ENCODE measurements at places on chromosomes 2 and 18.

- no peak for DNase-seq
Measured at GRCh38 chr2:49270091-49270490, 115.8 kb upstream of the FSHR start.

DNA sequence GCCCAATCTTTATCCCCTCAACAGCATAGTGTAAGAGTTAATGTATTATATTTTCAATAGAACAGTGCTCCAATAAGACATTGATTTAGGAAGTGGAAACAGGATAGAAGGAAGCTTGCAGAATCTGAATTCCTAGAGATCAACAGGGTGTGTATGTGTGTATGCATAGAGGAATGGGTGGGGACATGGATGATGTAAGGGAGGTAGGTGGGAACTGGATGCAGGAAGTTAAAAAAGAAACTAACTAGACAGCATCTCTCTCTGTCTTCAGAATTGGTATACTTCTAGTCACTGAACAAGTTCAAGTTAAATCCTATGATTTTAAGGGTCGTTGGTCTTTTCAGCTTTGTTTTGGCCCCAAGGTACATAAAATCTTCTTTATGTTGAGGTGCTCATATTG, 196.6 kb downstream of the PMAIP1 start:
- DNase-seq: no peak

DNA sequence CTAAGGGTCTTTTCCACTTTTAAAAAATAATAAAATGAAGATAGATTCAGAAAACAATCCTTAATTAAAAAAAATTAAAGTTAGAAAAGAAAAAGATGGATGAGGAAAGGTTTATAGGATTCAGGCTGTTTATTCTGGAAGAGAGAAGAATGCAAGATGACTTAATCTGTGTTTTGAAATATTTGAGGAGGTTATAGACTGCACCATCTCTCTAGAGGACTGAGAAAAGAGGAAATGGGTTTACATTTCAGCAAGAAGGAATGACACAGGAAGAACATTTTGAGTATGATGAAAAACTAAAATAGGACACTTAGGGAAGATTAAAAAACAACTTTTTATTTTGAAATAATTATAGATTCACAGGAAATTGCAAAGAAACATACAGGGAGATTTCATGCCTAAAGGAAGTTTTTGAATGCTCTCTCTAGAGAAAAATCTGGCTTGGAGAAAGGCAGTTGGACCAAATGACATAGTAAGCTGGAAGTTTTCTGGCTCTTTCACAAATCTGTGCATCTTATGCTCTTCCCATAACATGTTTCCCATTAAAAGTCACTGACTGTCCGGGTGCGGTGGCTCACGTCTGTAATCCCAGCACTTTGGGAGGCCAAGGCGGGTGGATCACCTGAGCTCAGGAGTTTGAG, 75.0 kb downstream of the CERS6 start:
- DNase-seq: peak; percentile 64

GRCh38 chr2:237533668-237534161, 32.7 kb upstream of the PRLH start:
- DNase-seq: no peak

DNA sequence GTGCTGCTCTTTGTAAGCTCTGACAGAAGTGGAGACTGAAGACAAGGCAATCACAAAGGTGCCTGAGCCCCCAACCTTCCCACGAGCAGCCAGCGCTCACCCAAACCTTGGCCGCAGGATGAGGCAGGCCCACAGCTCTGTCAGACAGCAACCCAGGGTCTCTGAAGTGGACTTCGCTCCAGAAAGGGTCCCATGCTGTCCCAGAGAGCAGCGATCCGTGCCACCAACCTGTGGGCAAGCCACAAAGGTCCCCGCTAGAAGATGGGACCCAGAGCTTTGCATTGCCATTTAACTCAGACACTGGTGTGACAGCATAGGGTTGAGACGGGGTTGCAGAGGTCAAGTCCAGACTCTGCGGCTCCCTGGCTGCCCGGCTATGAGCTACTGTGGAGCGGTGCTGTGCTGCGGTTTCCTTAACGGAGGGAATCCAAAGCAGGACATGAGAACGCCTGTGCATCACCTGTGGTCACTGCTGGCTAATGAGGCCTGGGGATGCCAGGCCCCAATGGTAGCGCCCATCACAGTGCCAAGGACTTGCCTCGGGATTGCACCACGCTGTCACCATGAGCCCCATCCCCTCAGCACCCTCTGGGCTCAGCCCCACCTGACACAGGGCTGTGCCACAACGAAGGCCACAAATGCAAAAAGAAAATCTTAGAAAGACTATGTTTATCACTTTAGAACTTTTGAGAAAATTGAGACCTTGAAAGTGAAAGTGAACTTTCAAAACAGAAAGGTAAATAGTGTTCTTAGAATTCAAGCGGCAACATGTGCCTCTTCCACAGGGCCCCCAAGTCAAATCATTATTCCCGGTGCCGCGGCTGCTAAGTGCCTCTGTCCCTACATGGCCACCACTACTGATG, 103.4 kb downstream of the HDAC4 start:
- no peak for DNase-seq

DNA sequence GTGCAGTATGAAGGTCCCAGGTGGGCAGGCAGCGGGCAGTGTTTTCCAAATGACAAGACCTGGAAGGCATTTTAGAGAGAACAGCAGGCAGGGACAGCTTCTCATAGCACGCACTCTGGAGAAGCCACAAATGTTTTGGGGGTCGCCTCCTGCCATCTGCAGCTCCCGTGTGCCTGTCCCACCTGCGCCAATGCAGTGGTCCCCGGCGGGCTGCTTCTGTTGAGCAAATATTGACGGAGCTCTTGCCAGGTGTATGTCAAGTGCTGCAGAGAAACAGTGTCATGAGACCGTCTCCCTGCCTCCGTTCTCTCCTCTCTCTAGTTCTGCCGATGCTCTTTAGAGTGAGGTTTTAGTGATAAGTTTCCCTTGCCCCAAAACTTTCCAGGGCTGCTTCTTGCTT, 174.8 kb downstream of the LDLRAD4 start:
- DNase-seq: no peak

DNA sequence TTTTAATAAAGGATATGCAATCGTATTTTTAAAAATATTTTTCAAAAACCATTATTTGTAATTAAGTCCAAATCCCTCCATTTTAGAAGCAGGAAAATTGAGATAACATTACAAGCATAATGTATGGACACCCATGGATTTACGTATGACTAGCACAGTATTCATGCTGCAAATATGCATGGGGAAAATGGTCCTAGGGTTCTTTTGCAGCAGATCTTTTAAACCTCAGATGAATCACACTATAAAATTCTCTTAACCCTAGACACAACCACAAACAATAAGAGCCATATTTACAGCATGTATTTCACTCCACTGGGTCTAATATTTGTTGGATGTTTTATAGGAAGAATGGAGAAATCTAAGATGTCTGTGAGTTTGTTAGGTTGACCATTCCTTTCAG, 453.4 kb downstream of the TGIF1 start:
- peak; percentile 97 for DNase-seq

- peak; percentile 80 for DNase-seq
Measured at GRCh38 chr2:65377556-65378192, 54.7 kb downstream of the SPRED2 start.

DNA sequence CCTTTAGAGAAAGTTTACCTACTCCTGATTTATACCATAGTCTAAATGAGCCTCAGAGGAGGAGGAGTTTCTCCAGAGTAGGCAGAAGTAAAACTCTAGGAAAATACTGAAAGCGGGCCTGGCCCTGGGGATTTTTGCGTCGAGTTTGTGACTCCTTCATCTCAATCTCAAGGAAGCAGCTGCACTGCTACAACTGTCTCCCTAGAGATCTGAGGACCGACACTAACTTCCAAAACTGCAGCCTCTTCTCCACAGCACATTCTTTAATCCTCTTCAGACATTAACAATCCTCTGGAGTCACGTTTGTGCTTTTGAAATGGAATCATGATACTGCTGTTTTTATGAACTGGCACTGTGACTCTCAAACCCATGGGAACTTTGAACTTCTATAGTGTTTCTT, 281.4 kb downstream of the KCNS3 start:
- no peak for DNase-seq

GRCh38 chr2:161975062-161975812, 98.8 kb downstream of the DPP4 start:
- peak; percentile 40 for DNase-seq

GRCh38 chr2:10375570-10376281, 72.4 kb downstream of the ODC1 start:
- no peak for DNase-seq

GRCh38 chr2:20623741-20624155, 27.1 kb downstream of the HS1BP3 start:
- DNase-seq: no peak

DNA sequence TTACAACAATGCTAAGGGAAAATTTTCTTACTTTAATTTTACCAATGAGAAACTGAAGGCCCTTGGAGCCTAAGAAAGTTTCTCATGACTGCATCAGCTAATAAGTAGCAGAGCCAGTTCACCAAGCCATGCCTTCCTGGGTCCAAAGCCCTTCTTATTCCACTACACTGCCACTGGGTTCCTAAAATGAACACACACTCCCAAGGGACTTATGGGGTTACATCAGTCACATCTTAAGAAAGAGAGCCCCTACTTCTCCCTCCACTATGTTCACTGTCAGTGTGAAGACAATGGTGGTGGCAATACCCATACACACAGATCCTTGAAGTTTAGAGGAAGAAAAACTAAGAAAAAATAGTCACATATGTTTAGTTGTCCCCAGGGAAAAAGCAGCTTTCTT, 20.6 kb downstream of the MBD2 start:
- no peak for DNase-seq

DNA sequence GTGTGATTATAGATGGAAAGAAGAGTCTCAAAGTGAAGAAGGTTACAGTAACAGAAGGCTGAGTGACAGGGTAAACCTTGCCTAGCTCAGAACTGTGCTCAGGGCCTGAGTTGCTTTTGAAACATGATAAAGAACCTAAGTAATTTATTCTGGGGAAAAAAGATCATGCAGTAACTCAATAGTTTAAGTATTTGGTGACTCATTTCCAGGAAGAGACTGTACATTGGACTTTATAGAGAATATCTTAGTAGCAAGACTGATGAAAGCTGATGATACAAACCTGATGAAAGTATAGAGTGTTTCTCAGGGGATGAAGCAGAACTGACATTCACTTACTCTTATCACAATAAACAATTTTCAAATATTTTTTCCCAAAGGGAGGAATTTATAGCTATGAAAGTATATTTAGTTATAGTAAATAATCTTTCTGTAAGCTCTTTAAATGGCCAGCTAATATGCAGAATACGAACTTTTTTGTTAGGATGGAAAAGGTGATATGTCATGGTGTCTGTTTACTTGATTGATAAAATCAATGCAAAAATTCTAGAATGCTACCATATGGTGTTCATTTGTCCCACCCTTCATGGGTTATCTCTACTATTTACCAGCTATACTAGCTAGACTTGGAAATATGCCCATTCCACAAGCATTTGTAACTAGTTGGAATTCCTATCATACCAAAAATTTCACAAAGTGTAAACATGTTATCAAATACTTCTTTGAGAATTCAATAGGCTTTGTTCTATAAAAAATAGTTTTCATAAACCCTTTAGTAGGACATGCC, 1265.5 kb upstream of the ACVR2A start:
- DNase-seq: peak; percentile 88

DNA sequence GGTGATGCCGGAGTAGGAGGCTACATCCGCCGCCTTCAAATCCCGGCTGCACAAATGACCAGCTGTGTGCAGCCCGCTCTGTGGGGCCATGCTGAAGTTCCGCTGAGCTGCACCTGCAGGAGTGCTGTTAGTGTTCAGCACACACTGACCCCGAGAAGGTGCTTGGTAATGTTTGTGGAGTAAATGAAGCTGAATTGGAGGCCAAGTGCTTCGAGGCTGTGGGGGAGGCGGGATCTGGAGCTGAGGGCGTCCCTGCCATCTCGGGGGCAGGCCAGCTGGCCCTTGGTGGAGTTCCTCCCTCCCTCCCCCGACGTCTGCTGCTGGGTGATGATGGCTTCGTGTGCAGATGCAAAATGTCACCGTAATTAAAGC, 23.2 kb downstream of the KCNF1 start:
- DNase-seq: no peak

DNA sequence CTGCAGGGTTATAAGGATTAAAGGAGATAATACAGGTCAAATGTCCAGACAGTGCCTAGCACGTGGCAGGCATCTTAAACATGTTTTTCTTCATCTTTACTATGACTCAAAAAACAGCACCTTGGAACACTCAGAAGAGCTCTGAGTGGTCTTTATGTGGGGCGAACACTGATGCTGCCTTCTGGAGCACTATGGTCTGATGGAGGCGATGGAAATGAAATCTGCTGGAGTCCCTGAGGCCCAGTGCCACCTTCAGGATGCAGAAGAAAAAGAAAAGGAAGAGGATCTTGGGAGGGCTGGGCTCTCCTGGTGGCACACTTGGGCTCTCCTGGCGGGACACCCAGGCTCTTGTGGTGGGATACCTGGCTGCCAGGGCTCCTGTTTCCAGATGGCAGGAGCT, 171.8 kb downstream of the EIPR1 start:
- DNase-seq: no peak

- DNase-seq: no peak
Measured at GRCh38 chr2:25379535-25379934, 37.8 kb upstream of the DNMT3A start.

GRCh38 chr2:24088821-24089359, 4.3 kb upstream of the TP53I3 start:
- no peak for DNase-seq

- no peak for DNase-seq
Measured at GRCh38 chr2:236654496-236654895, 84.9 kb downstream of the ACKR3 start.

- peak; percentile 46 for DNase-seq
Measured at GRCh38 chr2:224410946-224411561, 9.1 kb upstream of the FAM124B start.

GRCh38 chr2:85741833-85742455, 11.8 kb upstream of the ATOH8 start:
- peak; percentile 85 for DNase-seq

DNA sequence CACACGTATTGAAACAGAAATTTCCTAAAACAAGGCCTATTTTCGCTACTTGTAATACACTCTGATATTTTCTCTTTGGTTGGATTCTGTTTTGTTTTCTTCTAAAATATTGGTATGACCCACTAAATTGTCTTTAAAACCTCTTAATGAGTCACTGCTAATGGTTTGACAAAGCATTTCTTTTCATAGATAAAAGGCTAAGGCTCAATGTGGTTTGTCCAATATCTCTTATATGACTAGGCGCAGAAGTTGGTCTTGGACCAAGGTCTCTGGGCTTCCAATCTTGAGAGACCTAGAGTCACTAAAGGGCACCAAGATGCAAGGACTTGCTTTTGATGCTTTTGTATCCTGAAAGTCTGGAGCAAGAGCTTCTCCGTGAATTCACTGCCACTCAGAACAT, 498.2 kb upstream of the TCF4 start:
- DNase-seq: peak; percentile 36

DNA sequence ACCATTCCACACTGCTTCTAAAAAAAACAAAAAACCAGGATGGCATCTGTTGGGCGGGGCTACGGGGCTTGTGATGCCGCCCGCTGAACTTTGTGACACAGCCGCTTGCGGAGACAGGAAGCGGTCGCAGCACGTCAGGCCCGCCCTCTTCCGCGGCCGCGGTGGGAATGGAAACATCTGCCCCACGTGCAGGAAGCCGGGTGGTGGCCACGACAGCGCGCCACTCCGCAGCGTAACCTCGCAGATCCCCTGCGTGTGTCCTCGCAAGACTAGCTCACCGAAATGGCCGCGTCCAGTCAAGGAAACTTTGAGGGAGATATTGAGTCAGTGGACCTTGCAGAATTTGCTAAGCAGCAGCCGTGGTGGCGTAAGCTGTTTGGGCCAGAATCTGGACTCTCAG, 168.5 kb downstream of the SUCLG1 start:
- DNase-seq: no peak

- DNase-seq: no peak
Measured at GRCh38 chr2:23380562-23381065, 4.4 kb upstream of the KLHL29 start.

- DNase-seq: no peak
Measured at GRCh38 chr2:9445089-9445488, 21.6 kb downstream of the CPSF3 start.
